ENCODE measurements at places on chromosomes 1 and 21.

- DNase-seq: no peak
Measured at GRCh38 chr1:33719326-33719725, 144.6 kb upstream of the HMGB4 start.

DNA sequence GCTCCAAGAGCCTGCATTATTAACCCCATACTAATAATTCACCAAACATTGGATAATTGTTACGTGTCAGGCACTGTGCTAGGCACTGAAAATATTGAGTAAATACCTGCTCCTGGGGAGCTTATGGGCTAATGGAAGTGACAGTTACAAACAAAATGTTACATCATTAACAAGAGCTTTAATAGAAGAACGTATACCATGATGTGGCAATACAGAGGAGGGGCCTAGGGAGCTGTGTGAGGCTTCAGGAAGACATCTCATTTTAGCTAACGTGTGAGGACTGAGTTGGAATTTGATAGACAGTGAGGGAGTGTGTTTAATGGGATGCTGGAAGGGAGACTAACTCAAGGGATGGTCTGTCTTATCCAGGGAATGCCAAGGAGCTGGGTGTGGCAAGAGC, 16.5 kb upstream of the TSPAN2 start:
- DNase-seq: no peak

- no peak for DNase-seq
Measured at GRCh38 chr21:17853393-17854275, 34.5 kb upstream of the C21orf91 start.

GRCh38 chr1:180160357-180160756, 5.7 kb downstream of the QSOX1 start:
- no peak for DNase-seq

DNA sequence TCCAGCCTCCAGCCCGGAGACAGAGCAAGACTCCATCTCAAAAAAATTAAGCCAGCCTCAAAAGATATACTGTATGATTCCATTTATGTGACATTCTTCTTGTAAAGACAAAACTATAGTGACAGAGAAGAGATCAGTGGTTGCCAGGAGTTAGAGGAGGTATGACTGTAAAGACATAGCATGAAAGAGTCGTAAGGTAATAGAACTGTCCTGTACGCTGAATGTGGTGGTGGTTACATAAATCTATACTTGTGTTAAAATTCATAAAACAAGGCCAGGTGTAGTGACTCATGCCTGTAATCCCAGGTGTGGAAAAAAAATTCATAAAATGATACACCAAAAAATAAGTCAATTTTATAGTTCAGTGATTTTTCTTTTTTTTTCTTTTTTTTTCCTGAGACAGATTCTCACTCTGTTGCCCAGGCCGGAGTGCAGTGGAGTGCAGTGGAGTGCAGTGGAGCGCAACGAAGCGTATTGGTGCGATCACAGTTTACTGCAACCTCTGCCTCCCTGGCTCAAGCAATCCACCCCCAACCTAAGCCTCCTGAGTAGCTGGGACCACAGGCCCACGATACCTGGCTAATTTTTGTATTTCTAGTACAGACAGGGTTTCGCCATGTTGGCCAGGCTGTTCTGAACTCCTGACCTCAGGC, 84.9 kb upstream of the CXADR start:
- no peak for DNase-seq

- no peak for DNase-seq
Measured at GRCh38 chr1:19735440-19736127, 64.1 kb downstream of the TMCO4 start.

GRCh38 chr1:203672346-203672745, 45.7 kb downstream of the ATP2B4 start:
- no peak for DNase-seq

DNA sequence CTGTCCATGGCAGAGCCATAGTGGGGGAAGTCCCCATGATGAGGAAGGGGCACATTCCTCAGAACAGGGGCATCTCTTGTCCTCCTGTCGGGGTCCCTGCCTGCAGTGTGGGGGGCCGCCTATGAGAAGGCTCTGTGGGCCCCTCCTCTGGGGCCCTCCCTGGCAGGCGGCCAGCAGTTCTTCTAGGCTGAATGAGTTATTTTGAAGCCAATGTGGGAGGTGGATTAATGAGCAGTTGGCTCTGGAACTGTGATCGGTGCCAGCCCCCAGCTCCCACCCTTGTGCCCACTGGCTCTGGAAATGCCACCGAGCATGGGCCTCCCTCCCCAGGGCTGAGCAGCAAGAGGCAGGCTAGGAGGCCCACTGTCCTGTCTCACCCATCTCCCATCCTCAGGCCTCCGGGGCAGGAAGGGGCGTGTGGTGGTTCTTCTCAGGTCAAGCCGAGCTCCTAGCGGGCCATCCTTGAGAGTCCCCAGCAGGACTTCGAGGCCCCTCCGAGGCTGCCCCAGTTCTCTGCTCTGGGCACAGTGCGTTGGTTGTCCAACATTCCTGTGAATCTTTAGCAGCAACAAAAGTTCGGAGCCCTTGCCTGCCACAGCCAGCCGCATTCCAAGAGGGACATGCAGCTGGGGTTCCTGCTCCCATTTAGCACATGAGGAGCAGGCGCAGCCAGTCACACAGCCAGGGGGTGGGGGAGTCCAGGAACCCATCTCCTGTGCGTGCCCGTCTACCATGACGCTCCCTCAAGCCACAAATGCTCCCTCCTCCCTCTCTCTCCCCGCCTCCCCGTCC, 57.2 kb downstream of the EDN2 start:
- no peak for DNase-seq

Measured in COLO829 (cell line).